ENCODE measurements at places on chromosomes 1 and 21.

GRCh38 chr1:5428351-5428750 lies 563.9 kb downstream of the NPHP4 start:
- no peak for DNase-seq

- no peak for DNase-seq
Measured at GRCh38 chr1:182666706-182667105, 17.7 kb downstream of the RGS8 start.

- no peak for DNase-seq
Measured at GRCh38 chr1:197027359-197027758, 39.7 kb downstream of the F13B start.

DNA sequence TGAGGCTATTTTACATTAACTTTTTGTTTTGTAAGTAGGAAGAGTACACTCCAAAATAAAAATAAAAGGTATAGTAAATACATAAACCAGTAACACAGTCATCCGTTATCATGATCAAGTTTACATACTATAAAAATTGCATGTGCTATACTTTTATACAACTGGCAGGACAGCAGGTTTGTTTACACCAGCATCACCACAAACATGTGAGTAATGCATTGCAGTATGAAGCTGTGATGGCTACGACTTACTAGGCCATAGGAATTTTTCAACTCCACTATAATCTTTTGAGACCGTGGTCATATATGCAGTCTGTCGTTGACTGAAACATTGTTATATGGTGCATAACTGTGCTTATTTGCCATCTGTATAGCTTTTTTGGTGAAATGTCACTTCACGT lies 106.2 kb downstream of the CENPF start:
- no peak for DNase-seq

- no peak for DNase-seq
Measured at GRCh38 chr1:28412731-28413130, 43.2 kb downstream of the PHACTR4 start.

All from T1000 (cell line).